Foreskin melanocyte (primary cell): ENCODE measurements at places on chromosomes 5 and 9.
A peak's percentile ranks its signal among the peaks of the same experiment; 100 is the strongest.

DNA sequence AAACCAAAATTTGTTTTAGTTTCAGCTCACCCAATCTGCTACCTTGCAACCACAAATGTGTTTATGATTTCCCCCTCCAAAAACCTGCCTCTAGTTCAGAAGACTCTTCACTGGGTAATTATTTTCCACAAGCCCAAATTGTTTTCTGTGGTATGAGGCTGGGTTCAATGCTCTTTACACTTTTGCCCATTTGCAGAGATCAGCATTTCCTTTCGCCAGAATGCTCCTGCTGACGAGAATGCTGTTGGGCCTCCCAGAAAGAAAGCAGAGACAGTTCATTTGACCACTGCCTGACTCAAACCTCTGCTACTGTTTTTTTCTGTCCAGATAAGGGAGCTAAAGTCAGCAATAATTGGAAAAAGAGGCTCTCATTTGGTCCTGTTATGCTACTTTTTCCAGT, 427.3 kb downstream of the PDE4D start:
- DNase-seq, result no peak

DNA sequence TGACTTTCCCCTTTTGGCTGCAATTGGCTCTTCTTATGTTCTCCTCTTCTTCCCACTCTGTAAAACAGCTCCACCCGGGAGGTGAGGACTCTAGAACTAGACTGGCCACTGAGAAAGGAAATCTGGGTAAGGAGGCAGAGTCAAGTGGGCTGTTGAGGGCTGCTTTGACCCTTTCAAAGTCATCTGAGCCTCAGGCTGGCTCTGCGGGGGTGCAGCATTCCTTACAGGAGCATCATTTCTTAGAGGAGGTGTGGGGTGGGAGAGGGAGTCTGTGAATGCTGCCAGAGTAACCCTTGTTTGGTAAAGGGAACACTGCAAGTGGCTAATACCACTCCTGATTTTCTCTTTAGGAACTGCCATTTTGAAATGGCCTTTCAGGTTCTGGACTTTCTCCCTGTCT, 377.7 kb upstream of the SMARCA2 start:
- no peak for DNase-seq

GRCh38 chr9:82799286-82799685, 263.7 kb downstream of the RASEF start:
- DNase-seq, result peak; percentile 71

DNA sequence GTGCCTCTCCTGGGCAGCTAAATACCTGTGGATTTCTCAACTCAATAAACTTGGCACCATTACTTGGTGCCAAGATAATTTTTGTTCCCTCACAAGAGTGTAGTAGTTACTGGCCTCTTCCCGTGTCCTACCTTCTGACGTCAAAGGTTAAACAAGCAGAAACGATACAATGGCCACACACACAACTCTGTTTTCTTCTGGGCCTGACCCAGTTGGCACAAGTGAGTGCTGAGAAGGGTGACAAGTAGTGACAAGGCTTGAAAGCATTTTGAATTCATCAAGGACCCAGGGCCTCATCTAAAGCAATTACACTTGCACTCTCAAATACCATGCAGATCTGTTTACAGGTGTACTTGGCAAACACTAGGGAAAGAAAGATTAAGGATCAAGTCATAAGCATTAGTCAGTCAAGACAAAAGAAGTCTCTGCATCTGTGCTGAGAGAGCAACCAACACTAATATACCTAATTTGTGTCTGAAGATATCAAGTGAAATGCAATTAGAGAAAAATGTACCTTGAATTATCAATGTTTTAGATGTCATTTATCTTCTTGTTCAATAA, 30.8 kb downstream of the RASEF start:
- no peak for DNase-seq

GRCh38 chr5:139481122-139481533, 1.4 kb downstream of the STING1 start:
- DNase-seq, result no peak

- DNase-seq, result no peak
These were observed 4.7 kb downstream of the KLHL3 start for GRCh38 chr5:137731176-137731575.

DNA sequence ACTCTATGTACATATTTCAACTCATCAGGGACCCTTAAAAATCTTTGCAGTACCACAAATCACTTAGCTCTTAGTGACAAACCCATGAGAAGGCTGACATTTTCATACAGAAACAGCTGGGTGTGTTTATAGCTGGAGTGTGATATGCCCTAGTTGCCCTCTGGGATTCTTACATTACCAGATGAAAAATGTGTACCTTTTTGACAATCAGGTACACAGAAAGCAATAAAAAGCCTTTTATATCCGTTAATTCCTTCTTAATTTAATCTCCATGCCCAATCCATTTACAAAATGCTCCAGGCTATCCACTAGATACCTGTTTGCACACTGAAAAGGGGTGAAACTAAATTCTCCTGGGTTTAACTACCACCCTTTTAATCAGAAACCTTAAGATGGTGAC, 222.9 kb downstream of the KIAA0825 start:
- DNase-seq, result no peak
